Foreskin keratinocyte (primary cell): ENCODE measurements at places on chromosomes 12 and 14.

- no peak for DNase-seq
Observed at GRCh38 chr12:47110011-47110541, 30.3 kb upstream of the AMIGO2 start.

DNA sequence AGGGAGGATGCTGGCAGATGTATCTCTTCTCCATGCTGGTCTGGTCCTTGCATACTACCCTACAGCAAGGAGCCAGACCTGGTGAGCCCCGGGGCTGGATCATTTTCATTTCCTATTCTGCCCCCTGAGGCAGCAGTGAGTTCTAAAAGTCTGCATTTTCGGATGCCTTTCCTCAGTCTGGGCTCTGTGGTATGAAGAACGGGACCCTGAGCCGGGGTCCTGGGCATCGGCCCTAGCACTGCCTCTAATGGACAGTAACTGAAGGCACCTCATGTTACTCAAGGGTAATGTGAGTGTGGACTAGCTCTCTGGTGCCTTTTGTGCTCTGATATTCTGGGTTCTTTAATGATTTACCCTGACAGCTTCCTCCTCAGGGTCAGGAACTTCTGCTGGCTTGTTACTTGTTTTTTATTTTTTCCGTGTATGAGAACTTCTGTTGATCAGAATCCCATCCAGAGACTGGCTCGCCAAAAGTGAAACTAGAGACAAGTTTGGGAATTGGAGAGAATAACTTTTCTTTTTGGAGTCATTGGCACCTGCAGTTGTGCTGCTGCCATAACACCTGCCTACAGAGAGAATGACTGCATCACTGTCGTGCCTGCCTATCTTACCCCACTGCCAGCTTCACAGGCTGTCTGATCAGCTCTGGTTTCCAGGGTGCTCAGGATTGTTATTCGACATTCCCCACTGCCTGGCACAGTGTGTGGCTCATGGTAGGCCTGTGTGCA lies 62.3 kb downstream of the SUSD6 start:
- DNase-seq: no peak

DNA sequence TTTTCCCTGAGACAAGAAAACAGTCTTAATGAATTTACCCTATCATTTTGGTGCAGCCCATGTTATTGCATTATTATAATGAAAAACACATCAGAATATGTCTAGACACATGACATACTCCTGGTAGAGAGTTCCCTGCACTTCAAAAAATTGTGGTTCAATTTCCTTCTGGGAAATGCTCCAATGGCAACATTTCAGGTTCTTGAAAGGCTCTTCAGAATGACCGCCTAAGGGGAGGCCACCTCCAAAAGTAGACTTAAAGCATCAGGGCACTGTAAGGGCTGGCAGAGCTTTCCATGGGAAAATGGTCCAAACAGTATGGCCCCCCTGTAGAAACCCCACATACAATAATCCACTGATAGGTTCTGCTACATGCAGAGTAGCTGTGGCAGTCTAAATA lies 110.7 kb downstream of the SLC25A21 start:
- no peak for DNase-seq

DNA sequence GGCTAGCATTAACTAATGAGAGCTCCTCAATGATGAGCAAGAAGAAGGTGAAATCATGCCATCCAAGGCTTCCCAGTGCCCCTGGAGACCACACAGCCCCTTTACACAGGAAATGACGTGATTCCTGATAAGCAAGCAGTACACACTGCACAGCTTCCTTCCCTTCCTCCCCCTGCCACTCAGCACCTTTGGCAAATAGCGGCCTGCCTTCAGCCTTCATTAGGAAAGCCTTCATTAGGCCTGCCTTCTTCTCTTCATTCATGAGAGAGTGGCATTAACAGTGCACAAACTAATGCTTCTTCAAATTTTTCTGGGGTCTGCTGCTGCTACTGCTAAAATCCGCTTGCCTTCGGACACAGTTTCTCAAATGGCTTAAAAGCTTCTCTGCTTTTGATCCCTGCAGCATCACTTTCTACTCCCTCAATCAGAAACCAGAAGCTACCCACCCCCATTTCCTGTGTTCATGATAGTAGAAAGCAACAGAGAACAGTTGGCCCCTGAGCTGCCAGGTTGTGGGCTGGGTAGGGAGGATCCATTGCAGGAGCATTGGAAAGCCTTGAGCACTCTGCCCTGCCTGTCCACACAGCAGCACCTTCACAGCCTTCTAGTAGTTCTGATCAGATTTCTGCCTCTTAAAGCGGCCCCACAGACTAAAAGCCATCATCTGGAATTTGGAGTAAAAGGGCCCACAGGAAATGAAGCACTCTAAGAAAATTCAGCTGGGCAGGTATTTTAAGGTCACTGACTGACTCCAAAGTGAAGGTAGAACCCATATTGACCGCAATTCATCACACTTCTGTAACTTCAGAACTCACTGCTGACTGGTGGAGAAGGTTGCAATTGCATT lies 103.8 kb upstream of the ETV6 start:
- DNase-seq: no peak

GRCh38 chr14:50407111-50407812 lies 10.6 kb upstream of the CDKL1 start:
- DNase-seq: no peak
